ENCODE measurements at places on chromosomes 7 and 10. TPM values are rescaled to one million over a fixed set of nuclear protein-coding genes. Genes with fewer than 3 reads are reported as not detected.

GRCh38 chr10:114638821-114639625 is 19.1 kb downstream of the ABLIM1 start:
- no peak for DNase-seq

Gene ABCC2
- 0.44 TPM for total RNA-seq

Gene GJD4
- total RNA-seq: not detected

GRCh38 chr7:70574970-70575799 is 556.8 kb upstream of the GALNT17 start:
- no peak for DNase-seq

- DNase-seq: no peak
These were observed 258.4 kb downstream of the PLXNA4 start for GRCh38 chr7:132317701-132318351.

Gene ATRNL1
- 0.20 TPM for total RNA-seq

DNA sequence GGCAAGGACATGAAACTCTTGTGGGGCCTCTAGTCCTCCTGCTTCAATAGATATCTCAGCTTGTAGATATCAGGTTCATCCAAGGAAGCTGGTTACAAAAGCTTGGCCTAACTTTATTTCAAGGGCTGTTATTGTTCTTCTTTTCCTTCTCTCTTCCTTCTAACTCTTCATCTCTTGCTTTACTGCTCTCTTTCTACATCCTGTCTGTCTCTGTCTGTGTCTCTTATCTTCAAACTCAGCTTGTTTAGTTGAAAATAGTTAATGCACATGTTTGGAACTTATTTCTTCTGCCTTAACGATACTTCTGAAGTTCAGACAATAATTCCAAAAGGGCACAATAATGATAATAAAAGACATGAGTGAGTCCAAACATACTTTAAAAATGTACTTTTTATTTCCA is 393.9 kb downstream of the NXPH1 start:
- DNase-seq: no peak

DNA sequence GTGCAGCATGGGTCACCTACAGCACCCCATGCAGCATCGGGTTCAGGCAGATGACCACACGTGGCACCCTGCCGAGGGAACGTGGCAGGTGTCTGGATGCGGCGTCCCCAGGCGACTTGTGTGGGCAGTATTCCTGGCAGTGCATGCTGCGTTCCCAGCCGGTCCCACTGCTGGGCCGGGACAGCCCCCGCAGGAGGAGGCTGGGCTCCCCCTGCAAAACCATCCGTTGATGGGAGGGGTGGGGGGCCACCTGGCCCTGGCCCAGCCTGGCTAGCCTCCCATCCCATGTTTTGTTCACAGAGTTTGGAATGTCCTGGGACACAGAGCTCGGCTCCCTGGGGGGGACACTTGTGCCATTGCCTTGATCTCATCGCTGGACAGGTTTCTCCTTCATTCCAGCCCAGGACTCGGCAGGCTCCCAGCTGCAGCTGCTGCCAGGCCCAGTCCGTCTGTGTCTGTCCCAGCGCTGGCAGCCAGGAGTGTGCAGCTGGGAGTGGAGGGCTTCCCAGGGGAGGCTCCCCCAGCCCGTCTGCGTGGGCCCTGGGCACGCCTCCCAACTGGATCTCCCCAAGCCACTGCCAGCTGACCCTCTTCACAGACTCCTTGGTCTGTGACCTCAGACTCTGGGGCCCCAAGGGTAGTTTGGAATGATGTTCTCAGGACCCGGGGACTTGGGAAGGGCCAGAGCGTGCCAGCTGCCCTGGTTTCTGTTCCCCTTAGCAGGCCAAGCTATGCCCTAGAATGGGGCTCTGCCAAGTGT is 32.6 kb downstream of the TMEM270 start:
- no peak for DNase-seq

GRCh38 chr7:131111081-131111576 is 216.5 kb upstream of the MKLN1 start:
- peak; percentile 97 for DNase-seq

DNA sequence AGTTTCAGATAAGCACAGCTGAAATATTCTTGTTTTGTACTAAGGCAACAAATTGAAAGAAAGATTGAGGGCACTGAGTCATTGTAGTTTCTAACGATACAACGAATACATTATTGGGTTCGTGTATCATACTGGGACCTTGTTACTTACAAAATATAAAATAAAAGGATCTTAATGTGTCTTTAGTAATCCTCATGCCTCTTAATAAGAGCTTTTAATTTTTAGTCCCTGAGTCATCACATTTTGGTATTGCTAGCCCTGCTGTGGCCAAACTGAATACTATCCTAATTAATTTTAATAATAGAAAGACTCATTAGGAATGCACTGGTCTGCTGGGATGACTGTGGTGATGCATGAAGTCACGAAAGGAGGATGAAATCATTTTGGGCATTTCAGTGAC is 309.7 kb downstream of the EXOC4 start:
- no peak for DNase-seq

GRCh38 chr10:73873142-73873837 is 1.1 kb downstream of the CAMK2G start:
- DNase-seq: no peak

- no peak for DNase-seq
These were observed 86.4 kb upstream of the DGKB start for GRCh38 chr7:14988941-14989340.

- DNase-seq: no peak
These were observed 48.4 kb upstream of the ELFN1 start for GRCh38 chr7:1621718-1622117.

Gene ARID5B
- total RNA-seq: 16.1 TPM

DNA sequence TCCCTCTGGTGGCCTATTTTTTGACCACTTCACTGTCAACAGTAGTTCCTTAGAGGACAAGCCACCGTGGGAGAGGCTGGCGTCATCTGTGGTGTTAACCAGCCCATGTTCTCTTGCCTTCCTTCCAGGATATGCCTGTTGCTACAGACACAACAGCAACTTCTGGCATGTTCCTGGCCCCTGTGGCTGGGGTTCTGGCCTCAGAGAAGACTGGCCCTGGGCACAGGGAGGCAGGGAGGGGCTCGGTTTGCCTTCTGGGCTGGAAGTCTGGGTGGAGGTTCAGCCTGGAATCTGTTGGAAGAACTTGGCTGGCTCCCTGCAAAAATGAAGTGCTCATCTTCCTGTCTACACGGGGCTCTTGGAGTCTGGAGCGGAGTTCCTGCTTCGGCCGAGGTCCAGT is 25.7 kb downstream of the GOLGA7B start:
- peak; percentile 73 for DNase-seq

DNA sequence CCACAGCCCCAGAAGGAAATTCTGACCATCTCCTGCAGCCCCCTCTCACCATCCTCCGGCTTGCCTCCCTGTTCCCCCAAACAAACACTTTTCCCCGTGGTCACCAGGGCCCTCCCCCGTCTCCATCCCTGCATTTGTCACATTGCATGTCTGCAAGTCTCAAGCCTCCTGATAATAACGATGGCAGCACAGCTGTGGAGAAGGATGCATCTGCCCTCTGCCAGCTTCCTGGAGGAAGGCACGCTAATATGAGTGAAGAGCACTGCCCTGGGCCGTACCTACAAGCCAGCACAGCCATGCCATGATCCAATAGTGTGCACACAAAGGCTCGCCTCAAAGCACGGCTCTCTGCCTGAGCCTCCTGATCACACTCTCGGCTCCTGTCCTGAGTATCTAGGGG is 98.5 kb downstream of the SLIT1 start:
- no peak for DNase-seq

Gene AVPI1
- total RNA-seq: 5.0 TPM

DNA sequence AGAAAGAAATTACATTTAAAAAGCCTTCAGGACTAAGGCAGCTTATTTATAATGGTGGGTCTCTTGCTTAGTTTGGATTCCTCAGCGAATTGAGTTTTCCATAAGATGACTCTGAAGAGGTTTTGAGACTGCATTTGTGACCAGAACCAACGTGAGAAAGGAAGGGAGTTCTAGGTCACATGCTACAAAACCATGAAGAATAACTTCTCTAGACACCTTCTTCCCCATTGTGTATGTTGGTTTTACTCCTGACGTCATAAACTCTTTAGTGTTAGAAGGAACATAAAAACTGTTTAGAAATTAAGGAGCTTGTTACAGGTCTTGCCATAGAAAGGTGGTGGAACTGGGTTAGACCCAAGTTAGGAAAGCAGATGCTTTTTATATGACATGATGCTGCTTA is 11.1 kb downstream of the PTPN12 start:
- no peak for DNase-seq

GRCh38 chr7:112726076-112726475 is 64.1 kb downstream of the TMEM168 start:
- DNase-seq: no peak

DNA sequence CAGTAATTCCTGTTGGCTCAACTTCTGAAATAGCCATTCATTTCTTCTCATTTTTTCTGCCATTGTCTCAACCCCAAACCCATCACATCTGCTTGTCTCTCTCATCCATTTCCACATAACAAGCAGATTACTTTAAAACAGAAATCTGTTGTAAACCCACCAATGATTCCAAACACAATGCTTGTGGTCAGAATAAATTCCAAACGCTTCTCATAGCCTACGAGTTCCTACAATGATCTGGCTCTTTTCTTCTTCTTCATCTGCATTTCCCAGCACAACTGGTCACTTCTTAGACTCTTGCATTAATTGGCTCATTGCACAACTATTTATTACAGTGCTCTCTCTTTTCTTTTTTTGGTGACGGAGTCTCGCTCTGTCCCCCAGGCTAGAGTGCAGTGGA is 364.1 kb downstream of the GATA3 start:
- DNase-seq: no peak

- DNase-seq: no peak
These were observed 39.3 kb downstream of the COL1A2 start for GRCh38 chr7:94434042-94434441.

Gene MGAM2
- not detected for total RNA-seq

Gene MRPS24
- total RNA-seq: 49.6 TPM

- DNase-seq: peak; percentile 97
These were observed 131.4 kb upstream of the MDFIC start for GRCh38 chr7:114790521-114790920.

DNA sequence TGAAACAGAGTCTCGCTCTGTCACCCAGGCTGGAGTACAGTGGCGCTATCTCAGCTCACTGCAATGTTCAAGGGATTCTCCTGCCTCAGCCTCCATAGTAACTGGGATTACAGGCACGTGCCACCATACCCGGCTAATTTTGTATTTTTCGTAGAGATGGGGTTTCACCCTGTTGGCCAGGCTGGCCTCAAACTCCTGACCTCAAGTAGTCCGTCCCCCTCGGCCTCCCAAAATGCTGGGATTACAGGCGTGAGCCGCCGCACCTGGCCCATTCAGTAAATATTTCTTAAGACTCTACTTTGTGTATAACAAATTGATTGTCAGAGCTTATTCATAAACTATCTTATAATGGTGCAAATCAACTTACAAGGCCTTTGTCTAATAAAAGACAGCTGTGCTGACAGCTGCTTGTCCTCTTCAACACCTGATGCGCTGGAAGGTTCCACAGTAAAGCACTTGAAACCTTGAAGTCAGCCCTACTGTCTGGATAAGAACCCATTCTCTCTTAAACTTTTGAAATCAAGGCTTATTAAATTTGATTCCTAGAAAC is 14.7 kb downstream of the ECHDC3 start:
- no peak for DNase-seq

- DNase-seq: no peak
These were observed 9.9 kb downstream of the WDR86 start for GRCh38 chr7:151399906-151400305.

GRCh38 chr10:118115701-118116100 is 69.0 kb upstream of the RAB11FIP2 start:
- no peak for DNase-seq

DNA sequence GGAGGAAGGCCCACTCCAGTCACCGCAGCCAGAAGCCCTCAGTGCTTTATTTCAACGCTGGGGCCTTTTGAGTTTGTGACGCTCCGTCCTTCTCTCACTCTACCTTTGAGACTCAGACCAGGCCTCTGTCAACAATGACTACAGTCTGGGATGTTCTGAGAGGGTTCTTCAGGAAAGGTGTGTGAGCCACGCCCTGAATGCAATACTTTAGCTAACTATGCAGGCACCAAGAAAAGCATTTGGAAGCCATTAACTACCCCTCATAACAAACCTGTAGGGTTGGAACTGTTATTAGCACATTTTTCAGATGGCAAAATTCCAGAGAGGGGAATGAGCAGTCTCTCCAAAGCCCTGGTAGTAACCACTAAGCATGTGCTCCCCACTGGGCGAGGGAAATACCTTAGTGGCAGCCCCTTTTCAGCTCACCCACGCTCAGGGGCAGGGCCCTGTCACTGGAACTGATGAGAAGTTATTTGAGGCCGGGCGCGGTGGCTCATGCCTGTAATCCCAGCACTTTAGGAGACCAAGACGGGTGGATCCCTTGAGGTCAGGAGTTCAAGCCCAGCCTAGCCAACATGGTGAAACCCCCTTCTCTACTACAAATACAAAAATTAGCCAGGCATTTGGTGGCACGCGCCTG is 5.7 kb upstream of the ARPC1B start:
- no peak for DNase-seq

Gene PRPS1L1
- total RNA-seq: not detected

DNA sequence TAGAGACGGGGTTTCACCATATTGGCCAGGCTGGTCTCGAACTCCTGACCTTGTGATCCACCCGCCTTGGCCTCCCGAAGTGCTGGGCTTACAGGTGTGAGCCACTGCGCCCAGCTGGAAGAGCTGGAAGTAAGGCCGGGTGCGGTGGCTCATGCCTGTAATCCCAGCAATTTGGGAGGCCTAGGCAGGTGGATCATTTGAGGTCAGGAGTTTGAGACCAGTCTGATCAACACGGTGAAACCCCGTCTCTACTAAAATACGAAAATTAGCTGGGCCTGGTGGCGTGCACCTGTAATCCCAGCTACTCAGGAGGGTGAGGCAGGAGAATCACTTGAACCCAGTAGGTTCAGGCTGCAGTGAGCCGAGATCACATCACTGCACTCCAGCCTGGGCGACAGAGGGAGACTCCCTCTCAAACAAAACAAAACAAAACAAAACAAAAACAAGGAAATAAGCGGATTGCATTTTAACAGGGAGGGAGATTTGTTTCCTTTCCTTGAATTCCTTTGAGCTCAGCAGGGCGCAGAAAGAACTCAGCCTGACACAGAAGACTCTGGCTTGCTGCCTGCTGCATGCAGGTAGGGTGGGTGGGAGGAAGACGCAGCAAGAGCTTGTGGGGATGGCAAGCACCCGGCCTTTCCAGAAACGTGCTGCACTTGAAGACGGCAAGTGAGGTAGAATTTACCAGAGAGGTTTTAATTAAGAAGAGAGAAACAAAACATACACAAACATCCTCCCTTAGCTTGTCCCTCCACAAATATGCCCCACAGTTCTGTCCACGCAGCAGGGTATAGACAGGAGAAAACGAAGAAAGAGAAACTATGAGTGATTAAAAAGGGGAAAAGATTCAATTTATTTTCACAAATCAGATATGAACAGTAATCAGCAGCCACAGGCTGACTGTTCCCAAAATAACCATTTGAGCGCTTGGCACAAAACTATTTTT is 148.0 kb downstream of the RNF216 start:
- DNase-seq: no peak

Gene MRPL32
- total RNA-seq: 47.9 TPM
